ENCODE measurements at places on chromosomes 2 and 18. TPM values are rescaled to one million over a fixed set of nuclear protein-coding genes. Genes with fewer than 3 reads are reported as not detected.

IL37 gene
- polyA plus RNA-seq, result not detected

TRABD2A gene
- 36.8 TPM for polyA plus RNA-seq

CAPN14 gene
- 0.10 TPM for polyA plus RNA-seq

TMEM182 gene
- polyA plus RNA-seq, result 6.2 TPM

MLPH gene
- not detected for polyA plus RNA-seq

ALPG gene
- polyA plus RNA-seq, result not detected

COL3A1 gene
- not detected for polyA plus RNA-seq

CNDP1 gene
- polyA plus RNA-seq, result not detected

REG3A gene
- polyA plus RNA-seq, result not detected

SIX3 gene
- polyA plus RNA-seq, result not detected

Measured in CD4-positive, CD25-positive, alpha-beta regulatory T cell (primary cell).